ENCODE measurements at places on chromosomes 4 and X. TPM values are rescaled to one million over a fixed set of nuclear protein-coding genes. Genes with fewer than 3 reads are reported as not detected.

WDR1 gene
- total RNA-seq: 501 TPM

MAPK10 gene
- total RNA-seq: 2.0 TPM

DNA sequence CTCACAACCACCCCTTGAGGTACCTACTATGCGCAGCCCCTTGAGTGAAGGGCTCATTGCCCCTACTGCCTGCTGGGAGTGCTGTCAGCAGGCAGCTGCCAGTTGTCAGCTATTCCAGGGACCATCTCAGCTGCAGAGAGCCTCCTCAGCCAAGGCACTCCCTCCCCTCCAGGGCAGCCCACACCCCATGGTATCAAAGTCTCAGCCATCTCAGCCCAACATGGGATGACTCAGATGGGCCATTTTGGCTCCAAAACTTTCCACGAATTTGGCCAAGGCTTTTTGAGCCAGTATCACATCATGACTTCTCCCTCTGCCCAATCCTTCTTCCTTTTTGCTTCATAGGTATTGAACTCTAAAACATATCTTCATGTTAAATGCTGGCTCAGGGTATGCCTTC lies 61.4 kb upstream of the MAP3K15 start:
- DNase-seq: no peak

GRCh38 chrX:22121161-22121560 lies 89.0 kb downstream of the PHEX start:
- DNase-seq: no peak

- DNase-seq: no peak
Measured at GRCh38 chr4:87117051-87117731, 103.2 kb downstream of the KLHL8 start.

DNA sequence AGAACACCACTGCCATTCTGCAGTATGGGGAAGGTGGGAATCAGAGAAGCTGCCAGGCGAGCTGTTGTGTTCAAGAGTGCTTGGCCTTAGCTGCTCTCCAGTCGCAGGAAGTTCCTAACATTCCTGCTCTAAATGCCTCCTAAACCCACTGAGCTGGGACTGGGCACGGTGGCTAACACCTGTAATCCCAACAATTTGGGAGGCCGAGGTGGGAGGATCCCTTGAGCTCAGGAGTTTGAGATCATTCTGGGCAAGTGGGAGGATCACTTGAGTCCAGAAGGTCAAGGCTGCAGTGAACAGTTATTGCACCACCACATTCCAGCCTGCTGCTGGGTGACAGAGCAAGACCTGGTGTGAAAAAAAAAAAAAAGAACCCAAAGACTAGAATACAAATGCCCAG lies 690.3 kb upstream of the FAM241A start:
- no peak for DNase-seq

All from endothelial cell (in vitro differentiated cells).